ENCODE measurements at places on chromosomes 3 and 15.

GRCh38 chr3:57112206-57112605, 51.7 kb downstream of the SPATA12 start:
- no peak for DNase-seq

GRCh38 chr3:161793194-161793930, 296.8 kb downstream of the OTOL1 start:
- no peak for DNase-seq

GRCh38 chr3:2792432-2792831, 317.7 kb downstream of the IL5RA start:
- no peak for DNase-seq

DNA sequence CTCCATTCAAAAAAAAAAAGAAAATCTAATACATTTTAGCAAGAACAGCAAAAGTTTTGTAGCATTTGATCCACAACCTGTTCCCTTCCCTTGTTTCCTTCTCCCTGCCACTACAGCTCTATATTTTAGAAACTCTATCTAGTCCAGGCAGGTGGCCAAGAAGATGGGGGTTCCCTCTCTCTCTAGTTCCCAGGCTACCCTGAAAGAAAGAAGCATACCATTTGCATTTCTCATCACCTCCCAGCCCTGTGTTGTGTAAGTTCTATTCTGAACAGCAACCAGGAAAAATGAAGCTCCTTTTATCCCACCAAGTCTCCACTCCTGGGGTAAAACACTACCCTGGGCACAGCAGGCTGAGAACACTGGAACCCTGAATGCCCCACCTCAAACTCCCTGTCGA, 100.0 kb downstream of the PCCB start:
- DNase-seq, result no peak

- DNase-seq, result no peak
Measured at GRCh38 chr3:187079090-187080022, 59.9 kb downstream of the RPL39L start.

- DNase-seq, result no peak
Measured at GRCh38 chr3:134313847-134314587, 60.2 kb downstream of the AMOTL2 start.

DNA sequence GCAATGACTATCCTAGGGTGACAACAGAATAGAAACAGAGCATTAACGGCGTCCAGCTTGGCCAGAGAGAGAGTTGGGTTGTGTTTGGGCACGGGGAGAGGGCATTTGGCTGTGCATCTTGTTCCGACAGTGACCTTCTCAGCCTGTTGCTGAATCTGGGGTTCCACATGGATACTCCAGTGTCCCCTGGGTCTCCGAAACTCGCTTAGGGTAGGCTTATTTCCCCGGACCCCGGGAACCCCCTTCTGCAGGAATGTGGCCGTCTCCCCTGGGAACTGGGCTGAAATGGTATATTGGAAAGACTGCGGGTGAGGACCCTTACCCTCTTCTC, 7.9 kb downstream of the SHOX2 start:
- DNase-seq, result no peak

Measured in stimulated activated CD8-positive, alpha-beta memory T cell treated with anti-CD3 and anti-CD28 coated beads, Interleukin-4, amount 100 ng/mL, for 4 hours (primary cell).